ENCODE measurements at places on chromosomes 3 and 15. TPM values are rescaled to one million over a fixed set of nuclear protein-coding genes. Genes with fewer than 3 reads are reported as not detected.
A peak's percentile ranks its signal among the peaks of the same experiment; 100 is the strongest.

DNA sequence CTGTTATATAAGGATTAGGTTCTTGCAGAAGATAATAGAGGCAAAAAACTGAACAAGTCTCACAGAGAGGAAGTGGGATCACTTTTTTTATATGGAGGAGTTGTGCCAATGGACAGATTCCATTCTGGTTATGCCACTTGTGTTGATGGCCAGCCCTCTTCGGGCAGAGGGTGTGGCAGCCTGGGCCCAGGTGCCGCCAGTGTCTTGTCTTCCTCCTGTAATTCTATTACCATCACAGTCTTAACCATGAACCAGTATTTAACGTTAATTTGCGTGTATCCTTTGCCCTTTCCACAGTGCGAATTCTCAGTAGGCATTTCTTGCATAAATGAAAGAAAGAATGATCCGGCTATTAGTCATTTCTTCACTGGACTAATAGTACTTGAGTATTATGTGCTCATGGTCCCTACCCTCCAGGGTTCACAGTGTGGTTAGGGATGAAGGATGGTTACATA lies 7.0 kb upstream of the USP4 start:
- DNase-seq, result peak; percentile 69

DNA sequence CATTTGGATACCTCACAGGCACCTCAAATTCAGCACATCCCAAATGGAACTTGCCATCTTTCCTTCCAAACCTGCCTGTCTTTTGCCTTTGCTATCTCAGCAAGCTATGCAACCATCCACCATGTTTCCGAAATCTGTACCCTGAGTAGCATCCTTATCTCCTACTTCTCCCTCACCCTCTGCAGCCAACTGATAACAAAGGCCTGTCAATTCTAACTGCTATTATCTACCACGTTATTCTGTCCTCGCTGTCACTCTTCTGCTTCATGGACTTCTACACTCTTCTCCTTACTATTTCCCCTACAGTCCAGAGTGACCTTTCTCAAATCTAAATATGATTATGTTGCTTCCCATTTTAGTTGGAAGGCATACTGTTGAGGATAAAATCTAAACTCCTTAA lies 25.5 kb upstream of the TAFA4 start:
- DNase-seq, result no peak

GRCh38 chr15:29689287-29689986 lies 132.8 kb downstream of the TJP1 start:
- DNase-seq, result no peak

The TMC3 gene
- not detected for total RNA-seq

DNA sequence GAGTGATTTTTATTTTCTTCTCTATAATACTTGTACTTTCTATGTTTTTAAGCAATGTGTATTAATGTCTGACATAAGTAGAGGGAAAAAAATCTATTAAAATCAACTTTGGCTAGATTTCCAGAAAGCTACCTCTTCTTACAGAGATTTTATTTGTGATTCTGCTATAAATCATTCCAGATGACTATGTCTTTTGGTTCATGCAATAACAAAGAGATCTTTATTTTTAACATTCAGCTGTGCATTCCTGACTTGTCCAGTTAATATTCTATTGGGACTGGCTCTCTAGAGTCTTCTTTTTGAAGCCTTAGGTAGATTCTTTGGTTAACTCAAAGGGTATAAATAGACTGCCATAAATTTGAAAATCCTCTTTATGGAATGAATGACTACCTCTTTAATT lies 74.3 kb upstream of the ARPP21 start:
- no peak for DNase-seq

- DNase-seq, result no peak
These were observed 142.2 kb upstream of the UMPS start for GRCh38 chr3:124588036-124588435.

DNA sequence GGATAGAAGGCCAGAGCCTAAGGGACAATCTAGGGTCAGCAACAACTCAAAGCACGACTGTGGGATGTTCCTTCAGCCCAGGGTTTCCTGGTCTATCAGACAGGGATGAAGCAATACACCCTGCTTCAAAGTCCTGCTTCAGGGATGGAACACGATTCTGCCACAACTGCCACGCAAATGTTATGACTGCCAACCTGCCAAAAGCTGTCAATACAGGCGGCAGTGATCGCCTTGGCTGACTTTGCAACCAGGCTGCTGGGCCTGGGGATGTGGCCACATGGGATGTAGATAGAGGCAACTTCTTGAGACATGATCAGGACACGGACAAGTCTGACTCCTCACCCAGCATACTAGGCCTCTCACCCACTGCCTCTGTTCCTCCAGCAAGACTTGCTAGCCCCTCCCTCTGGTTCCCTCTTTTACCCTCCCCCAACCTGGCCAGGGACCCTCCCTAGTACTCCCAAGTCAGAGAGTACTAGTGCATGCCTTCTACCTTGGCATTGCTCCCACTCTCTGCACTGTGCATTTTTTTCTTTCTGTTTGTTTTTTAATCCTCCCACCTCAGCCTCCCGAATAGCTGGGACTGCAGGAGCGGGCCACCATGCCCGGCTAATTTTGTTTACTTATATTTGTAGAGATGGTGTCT lies 7.6 kb downstream of the CCDC12 start:
- no peak for DNase-seq

All from M059J (cell line).